M059J (cell line): ENCODE measurements at places on chromosomes 4 and X. TPM values are rescaled to one million over a fixed set of nuclear protein-coding genes. Genes with fewer than 3 reads are reported as not detected.

The TEX13C gene
- total RNA-seq: not detected in 2 replicates

The USP17L29 gene
- not detected in 2 replicates for total RNA-seq

DNA sequence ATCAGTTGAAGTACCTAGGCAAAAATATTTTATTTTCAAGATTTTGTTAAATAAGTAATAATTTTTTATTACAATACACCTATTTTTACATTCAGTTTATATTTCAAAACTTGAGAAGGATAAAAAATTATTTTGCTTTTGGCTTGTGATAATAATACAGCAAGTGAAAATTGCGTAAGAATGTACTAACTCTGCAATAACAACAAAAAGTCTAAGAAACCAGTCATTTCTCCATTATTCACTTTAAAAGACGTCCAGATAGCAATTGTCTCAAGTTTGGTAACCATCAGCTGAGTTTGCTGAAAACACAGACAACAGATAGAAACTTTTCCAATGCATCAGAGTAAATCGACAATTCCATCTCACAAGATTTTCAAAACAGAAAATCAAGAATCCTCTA is 12.1 kb downstream of the CXCL8 start:
- DNase-seq: no peak

DNA sequence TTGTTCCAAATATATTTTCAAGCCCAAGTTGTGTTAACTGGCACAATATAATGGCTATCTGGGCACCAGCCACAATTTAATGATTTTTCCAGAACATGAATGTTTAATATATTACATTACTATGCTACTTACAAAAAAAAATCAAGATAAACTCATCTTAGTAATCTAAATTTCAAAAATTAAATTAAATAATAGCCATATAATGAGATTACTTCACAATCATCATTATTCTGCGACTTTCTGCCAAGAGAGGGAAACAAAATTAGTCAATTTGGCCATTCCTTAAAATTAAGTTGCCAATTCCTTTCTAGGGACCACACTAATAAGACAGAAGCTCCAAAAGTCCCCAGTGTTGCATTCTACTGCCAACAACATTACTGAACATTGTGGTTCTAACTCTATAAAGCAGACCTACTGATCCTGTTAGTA is 7.5 kb downstream of the NEK1 start:
- peak; percentile 12 for DNase-seq

GRCh38 chr4:80252427-80252826 is 14.0 kb upstream of the FGF5 start:
- no peak for DNase-seq

DNA sequence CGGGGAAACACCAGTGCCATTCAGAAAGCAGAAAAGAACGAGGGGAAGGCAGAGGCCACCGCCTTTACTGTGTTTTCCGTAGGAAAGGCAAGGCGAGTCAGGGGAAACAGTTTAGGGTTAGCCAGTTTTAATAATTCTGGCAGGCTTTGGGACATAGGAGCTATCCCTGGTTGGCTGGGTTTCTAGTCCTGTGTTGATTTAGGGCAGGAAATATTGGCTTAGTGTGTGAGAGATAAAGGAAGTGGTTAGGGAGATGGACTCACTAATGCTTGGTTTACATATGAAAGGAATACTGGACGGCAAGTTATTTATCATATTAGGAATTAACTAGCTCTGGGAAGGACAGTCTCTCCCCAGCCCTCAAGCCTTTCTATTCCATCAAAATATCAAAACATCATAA is 53.1 kb downstream of the SYNPO2 start:
- peak; percentile 41 for DNase-seq

GRCh38 chrX:131977619-131978018 is 45.5 kb upstream of the STK26 start:
- peak; percentile 29 for DNase-seq

DNA sequence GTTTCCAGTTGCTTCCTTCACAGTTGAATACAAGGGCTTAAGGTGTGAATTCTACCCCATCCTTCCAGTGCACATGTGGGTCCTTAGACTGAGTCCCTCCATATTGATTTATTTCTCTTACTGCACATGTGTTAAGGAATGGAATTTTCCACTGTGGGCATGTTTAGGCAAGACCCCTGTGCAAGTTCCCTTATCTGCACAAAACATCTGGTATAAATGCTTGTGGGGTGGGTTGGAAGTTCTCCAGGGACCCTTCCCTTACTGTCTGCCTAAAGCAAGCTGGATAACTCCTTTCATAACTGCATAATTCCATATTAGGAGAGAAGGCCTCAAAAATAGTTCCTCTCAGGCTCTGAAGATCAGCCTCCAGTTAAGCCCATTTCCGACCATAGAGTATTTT is 570.9 kb downstream of the ADGRL3 start:
- no peak for DNase-seq

DNA sequence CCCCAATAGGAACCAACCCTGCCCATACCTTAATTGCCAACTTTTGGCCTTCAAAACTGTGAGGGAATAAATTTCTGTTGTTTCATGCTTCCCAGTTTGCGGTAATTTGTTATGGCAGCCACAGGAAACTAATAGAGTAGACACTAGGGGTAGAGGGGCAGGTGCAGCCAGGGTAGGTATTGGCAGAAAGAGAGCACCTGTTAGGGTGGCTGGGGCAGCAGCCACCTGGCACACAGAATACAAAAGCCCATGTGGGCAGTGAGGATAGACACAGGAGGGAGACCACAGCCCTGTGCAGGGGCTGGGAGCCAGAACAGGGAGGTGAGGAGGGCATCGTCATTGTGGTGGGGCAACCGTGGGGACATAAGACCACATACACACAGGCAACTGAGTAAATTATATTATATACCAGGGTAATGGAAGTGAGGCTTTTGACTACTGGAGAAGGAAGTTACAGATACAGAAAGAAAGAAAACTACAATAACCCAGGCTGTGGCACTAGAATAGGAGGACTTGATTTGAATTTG is 28.2 kb downstream of the IRF2 start:
- no peak for DNase-seq
